Cardiac fibroblast (primary cell): ENCODE measurements at places on chromosomes 11 and 22.

DNA sequence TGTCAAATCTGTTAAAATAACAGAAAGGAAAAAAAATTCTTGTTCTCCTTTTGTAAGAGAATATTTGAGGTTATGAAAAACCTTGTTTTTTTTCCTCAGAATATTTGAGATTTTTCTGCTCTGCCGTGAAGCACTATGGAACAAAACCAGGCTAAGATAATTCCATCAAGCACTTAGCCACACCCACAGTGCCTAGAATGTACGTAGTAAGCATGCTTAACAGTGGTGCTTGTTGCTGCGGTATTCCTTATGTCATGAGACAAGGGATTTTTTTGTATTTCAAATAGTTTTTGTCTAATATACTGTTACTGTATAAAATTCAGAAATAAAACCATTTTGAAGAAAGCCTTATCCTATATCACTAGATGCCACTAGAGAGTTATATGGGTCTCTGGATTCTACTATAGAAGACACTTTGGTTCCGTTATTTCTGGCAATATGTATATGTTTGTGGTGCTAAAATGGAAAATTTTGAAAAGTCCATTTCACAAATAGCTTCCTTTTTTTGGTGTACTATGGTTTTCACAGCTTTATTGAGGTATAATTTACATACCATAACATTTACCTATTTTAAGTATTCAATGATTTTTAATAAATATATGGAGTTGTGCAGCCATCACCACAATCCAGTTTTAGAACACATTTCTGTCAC is 23.7 kb downstream of the PDHX start:
- DNase-seq = peak; percentile 58

GRCh38 chr11:76291576-76292526 is 85.5 kb upstream of the WNT11 start:
- no peak for DNase-seq

DNA sequence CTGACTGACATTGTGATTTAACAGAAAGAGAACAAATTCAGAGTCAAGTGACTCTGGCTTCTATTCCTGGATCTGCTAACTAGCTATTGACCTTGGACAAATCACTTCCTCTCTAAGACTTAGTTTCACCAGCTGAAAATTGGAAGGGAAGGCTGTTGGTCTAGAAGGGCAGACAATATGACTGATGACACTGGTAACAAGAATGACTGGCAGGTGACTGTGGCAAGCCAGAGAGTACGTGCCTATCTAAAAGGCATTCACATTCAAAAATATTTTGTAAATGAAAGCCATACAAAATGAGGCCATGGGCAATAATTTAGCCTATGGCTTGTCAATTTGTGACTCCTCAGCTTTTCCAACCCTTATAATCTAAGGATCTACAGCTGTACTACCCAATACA is 23.5 kb downstream of the SERGEF start:
- no peak for DNase-seq

GRCh38 chr11:14635546-14635945 is 8.1 kb upstream of the PDE3B start:
- no peak for DNase-seq

DNA sequence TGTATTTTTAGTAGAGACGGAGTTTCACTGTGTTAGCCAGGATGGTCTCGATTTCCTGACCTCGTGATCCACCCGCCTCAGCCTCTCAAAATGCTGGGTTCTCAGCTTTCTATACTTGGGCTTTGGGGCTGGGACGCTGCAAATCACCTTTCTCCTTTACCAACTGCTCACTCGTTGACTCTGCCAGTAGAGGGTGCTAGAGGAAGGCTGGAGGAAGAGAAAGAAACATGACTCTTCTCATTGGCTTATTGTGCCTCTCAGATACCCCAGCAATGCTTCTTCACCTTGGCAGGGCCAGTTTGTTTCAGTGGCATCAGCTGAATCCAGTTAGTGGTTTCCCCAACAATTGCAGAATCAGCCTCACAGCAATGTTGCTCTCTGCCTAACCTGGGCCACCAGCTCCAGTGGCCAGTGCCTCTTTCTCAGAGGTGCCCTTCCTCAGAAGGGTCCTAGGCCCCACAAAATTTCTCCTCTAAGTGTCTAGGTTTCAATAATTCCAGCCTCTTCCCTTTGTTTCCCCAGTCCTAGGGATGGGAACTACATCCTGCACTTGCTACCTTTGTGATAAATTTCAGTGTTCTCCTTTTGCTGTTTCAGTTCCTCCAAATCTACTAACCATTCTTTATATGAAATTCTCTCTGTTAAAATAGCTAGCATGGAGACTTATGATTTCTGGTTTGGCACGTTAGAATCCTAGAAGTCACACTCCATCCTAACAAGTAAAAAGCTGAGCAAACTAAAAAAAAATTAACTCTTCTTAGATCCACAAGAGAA is 71.5 kb upstream of the VSTM5 start:
- DNase-seq = peak; percentile 79

GRCh38 chr11:36037031-36037430 is 93.2 kb downstream of the LDLRAD3 start:
- DNase-seq = peak; percentile 70

DNA sequence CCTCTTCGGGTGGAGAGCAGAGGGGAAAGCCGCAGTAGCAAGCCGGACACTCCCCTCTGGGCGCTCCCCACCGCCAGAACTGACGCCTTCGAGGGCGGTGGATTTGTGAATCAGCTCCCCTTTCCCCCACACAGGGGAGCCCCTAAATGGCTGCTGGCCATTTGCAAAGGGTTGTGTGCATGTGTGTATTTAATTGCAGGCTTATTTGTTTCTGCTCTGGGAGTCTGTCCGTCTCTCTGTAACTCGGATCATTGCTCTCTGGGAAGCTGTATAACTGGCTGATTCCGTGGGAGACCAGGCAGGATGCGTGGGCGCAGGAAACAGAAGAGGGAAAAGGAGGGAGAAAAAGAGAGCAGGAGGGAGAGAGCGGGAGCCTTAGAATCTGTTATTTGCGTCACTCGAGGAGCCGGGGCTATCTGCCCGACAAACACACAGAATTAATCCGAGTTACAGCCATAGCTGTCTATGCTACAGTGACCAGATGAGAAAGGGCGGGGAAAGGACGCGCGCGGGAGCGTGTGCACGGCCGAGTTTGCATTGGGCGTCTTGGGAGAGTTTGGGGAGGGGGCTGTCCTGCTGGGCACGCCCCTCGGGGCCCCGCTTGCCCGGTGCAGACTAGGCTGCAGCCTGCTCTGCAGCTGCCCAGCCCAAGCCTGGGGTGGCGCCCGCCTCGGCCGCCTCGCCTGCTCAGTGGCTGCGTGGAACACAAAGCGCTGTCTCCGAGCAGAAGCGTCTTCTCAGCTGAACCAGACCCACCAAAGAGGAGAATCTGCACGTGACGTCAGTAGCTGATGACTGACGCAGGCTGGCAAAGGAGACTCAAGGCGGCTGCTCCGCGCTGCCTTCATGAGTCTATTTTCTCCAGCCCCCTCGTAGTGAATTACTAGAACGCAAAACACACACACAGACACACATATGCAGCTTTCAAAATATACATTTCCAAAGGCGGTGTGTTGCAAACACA is 105.3 kb upstream of the HSD17B12 start:
- peak; percentile 62 for DNase-seq

DNA sequence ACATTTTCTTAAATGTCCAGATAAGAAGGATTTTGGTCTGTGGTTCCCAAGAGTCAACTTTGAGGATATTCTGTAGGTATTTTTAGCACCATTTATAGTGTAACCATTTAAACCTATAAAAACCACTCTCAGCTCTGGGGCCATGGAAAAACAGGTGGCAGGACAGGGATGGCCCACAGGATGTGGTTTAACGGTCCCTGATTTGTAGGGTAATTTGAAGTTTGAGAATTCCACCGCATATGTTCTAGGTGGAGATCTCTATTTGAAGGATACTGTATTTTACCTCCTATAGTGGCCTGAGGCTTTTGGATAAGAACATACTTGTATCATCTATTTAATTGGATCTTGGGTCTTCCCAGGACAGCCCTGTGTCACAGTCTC is 62.4 kb upstream of the IGLL5 start:
- no peak for DNase-seq

- no peak for DNase-seq
Measured at GRCh38 chr22:44988671-44989070, 21.1 kb downstream of the PHF21B start.

DNA sequence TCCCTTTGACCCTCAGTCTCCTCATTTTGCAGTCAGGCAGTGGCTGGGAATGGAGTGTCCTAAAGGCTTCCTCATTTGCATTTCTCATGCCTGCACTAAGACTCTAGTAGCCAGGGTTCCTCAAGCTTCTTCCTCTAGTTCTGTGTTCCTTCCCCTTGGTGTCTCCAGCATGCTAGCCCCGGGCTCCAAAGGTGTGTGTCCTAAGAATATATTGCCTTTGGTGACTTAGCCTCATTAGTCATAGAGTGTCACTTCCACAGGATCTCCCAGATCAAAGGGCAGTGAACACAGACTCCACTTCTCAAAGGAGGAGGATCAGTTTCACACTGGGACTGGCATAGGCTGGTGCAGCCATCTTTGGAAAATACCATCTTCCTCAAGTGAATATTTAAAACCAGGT is 21.4 kb upstream of the ACER3 start:
- DNase-seq = no peak

- no peak for DNase-seq
Measured at GRCh38 chr11:70525006-70525405, 126.7 kb downstream of the CTTN start.

DNA sequence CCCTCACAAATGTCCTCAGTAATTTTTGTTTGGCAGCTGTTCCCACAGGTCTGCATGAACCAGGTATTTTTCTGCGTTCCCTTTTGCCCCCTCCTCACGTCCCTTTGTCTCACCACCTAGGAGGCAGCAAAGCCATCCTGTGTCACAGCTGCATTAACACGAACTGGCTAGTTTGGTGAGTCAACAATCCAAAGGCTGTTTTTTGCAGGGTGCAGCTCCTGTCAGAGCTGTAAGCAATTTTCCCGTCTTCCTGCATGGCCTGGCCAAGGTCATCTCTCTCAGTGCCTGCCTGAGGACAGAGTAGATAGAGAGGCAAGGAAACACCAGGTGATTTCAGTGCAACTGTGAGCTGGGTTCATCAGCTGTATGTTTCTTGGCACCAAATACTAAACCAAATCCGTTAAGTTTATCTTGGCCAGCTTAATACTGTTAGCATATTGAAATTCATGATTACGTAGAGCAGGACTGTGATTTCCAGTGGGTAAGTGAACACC is 20.6 kb upstream of the VSIG10L2 start:
- DNase-seq = no peak

DNA sequence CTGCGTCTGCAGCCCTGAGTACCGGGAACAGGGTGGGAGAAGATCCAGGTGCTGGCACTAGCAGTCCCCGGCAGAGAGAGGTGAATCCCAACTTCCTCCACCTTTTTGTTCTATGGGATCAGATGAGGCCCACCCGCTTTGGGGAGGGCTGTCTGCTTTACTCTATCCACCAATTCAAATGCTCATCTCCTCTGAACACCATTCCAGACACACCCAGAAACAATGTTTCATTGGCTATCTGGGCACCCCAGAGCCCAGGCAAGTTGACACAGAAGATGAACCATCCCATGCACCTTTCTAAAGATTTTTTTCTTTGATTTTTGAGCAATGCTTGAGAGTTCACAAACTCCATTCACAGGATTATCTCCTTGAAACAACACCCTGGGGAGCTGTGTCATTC is 78.0 kb downstream of the PARVB start:
- no peak for DNase-seq

DNA sequence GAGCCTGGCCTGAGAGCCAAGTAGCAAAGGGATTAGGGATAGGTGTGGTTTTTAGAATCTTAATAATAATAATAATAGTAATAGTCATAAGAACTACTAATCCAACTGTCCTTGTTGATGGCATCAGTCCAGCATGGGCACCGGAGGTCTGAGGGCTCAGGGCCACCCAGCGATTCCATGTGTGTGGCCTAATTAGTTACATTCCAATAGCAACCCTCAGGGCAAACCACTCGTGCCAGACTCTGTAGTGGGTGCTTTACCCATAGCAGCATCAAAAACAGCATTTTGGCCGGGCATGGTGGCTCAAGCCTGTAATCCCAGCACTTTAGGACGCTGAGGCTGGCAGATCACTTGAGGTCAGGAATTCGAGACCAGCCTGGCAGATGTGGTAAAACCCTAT is 19.0 kb upstream of the MYH9 start:
- DNase-seq = no peak

DNA sequence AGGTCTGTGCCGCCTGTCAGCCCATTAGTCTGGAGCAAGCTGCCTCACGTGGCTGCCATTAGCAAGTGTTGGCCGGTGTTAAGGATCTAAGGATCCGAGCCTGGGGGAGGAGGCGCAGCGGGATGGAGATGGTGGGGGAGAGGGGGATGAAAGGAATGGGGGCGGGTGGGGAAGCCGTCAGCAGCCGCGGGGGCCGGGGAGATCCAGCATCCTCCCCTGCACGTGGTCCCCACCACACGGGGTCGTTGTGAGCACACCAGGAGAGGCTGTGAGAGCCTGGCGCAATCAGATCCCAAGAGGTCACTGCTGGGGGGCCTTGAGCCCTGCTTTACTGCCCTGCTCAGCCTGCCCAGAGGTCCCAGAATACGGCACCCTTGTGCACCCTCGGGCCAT is 7.3 kb downstream of the CABP7 start:
- DNase-seq = peak; percentile 51

DNA sequence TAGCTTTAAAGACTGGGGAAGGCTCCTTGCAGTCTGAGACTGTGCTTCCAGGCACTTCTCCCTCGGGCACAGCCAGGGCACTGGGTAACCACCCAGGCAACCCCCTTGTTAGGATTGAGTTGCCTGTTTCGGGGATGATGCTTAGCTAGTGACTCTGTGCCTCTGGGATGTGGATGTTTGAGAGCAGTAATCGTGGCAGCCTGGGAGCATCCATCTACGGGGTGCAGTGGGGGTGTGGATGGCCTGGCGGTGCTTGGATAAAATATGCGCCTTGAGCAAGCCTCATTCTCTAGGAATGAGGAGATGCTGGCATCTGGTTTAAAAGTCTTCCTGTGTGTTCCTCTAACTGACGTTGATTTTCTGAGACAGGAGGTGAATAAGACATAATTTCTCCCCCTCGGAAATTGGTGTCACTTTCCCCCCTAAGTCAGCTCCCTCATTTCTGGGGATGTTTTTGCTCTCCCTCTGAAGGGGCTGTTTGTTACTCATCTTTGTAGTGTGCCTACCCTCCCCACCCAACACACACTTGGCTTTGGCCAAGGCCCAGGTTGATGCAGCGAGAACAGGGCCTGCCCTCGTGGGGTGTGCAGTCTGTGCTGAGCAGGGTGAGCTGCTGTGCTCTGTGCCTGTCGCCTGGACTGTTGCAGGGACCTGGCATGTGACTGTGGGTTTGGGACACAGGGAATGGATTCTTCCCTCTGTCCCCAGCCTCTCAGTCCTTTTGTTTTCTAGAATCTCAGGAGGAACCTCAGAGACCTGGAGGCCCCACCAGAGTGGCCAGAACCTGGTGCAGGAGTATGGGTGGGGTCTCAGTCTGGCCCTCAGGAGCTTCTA is 2.0 kb downstream of the GNAZ start:
- no peak for DNase-seq

DNA sequence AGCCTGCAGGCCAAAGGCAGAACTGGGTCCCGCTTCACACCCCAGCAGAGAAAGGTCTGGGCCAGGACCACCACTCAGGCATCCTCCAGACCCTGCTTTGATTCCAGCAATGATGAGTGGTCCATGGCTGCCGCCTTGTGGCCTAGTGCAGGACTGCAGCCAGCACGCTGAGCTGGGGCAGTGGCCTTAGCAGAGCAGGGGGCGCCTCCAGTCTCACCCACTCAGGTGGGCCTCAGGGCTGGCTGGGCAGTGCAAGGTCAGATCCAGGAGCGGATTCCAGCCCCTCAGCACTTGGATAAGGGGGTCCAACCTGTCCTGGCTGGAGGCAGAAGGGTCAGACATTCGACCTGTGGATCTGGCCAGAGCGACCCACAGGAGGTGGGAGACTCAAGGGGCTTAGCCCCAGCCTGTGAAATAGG is 9.6 kb upstream of the PDE2A start:
- DNase-seq = peak; percentile 46
